ENCODE measurements at places on chromosomes 12 and 14. TPM values are rescaled to one million over a fixed set of nuclear protein-coding genes. Genes with fewer than 3 reads are reported as not detected.

Gene ACRBP
- 1.0 TPM for total RNA-seq

Gene SOX5
- 0.52 TPM for total RNA-seq

Gene SNW1
- 102 TPM for total RNA-seq

Gene SPX
- total RNA-seq, result 0.76 TPM

Gene CLEC4C
- total RNA-seq, result not detected

Gene EXOC3L4
- not detected for total RNA-seq

Gene PLA2G1B
- total RNA-seq, result 2.0 TPM

Gene C1S
- 2.4 TPM for total RNA-seq

Gene CAPZA3
- total RNA-seq, result not detected

Gene ASB2
- not detected for total RNA-seq

Gene KLHL33
- total RNA-seq, result 0.05 TPM

Gene SYNDIG1L
- total RNA-seq, result not detected

Gene FGF23
- not detected for total RNA-seq

Gene COL2A1
- 0.22 TPM for total RNA-seq

Gene NEMP1
- 35.2 TPM for total RNA-seq

Gene NRDE2
- 20.1 TPM for total RNA-seq

Gene LRCOL1
- not detected for total RNA-seq

Gene KLRG1
- total RNA-seq, result 1.5 TPM

Gene NINJ2
- total RNA-seq, result not detected

Gene TEDC1
- total RNA-seq, result 40.4 TPM

Gene WNT1
- not detected for total RNA-seq

Gene RNASE3
- not detected for total RNA-seq

Gene TC2N
- 15.9 TPM for total RNA-seq

Gene STON2
- total RNA-seq, result 4.1 TPM

Gene NRIP2
- not detected for total RNA-seq

Gene VCPKMT
- 9.7 TPM for total RNA-seq

Gene OR6C2
- not detected for total RNA-seq

Gene SMCO2
- total RNA-seq, result not detected

Gene WDR20
- 21.1 TPM for total RNA-seq

Gene AMDHD1
- 3.0 TPM for total RNA-seq

Gene ASCL1
- total RNA-seq, result not detected

Gene SERPINA1
- 9.1 TPM for total RNA-seq

Gene SLC5A8
- not detected for total RNA-seq

Gene AKAP3
- 4.3 TPM for total RNA-seq

Gene TSHR
- total RNA-seq, result not detected

Gene SLC35F4
- not detected for total RNA-seq

Gene KRT75
- not detected for total RNA-seq

Gene PTCSC3
- total RNA-seq, result not detected

Gene LAG3
- 3.3 TPM for total RNA-seq

Gene NUP37
- total RNA-seq, result 77.5 TPM

Gene TMEM253
- 0.59 TPM for total RNA-seq

Gene CD4
- 0.42 TPM for total RNA-seq

Gene ADAMTS20
- total RNA-seq, result not detected

Gene SERPINA12
- not detected for total RNA-seq

Gene POTEM
- not detected for total RNA-seq

Gene FAM222A
- total RNA-seq, result 3.7 TPM

Gene ACOT6
- not detected for total RNA-seq

Gene PXN
- 211 TPM for total RNA-seq

Gene CHMP4A
- total RNA-seq, result 34.6 TPM

Gene GLT8D2
- total RNA-seq, result 4.8 TPM

Gene IFI27
- 3.8 TPM for total RNA-seq

Gene LRTM2
- 0.07 TPM for total RNA-seq

Gene SELPLG
- 1.2 TPM for total RNA-seq

Gene KRT78
- not detected for total RNA-seq

Gene KCNK13
- 2.2 TPM for total RNA-seq

Gene DPPA3
- total RNA-seq, result not detected

Measured in HCT116 (cell line).